ENCODE measurements at places on chromosomes 3 and 15.

DNA sequence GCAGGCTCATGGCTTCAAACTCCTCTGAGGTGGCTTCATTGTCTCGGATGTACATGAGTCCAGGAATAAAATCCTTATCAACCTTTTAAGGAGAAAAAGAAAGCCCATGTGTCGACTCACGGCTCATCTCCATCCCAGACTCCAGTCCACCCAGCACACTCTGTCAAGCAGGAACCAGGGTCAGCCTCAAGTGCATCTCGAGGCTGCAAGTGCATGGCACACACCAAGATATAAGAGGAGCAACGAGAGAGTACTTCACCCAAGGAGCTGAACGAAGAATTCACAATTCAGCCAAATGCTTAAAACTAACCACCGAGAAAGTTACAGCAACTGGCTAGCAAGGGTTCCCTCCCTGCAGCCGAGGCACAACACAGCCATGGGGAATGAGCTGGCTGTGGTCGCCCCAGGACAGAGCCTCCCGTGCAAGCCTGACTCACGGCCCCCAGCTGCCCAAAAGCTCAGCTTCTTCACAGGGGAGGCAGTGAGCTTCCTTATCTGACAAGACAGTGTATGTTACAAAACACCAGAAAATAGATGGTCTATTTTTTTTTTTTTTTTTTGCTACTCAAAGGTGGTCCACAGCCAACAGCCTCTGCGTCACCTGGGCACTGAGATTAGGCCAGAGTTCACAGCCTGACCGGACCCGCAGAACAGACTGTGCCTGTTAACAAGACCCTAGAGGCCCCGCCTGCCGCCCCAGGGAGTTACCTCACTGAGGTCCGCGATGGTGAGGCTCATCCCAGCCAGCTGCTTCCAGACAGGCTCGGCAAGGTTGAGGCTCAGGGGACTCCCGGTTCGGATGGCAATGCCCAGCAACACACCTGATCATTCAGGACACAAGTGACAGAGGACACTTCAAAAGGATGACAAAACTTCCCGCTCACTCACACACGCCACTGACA lies 15.9 kb upstream of the OCA2 start:
- no peak for DNase-seq

DNA sequence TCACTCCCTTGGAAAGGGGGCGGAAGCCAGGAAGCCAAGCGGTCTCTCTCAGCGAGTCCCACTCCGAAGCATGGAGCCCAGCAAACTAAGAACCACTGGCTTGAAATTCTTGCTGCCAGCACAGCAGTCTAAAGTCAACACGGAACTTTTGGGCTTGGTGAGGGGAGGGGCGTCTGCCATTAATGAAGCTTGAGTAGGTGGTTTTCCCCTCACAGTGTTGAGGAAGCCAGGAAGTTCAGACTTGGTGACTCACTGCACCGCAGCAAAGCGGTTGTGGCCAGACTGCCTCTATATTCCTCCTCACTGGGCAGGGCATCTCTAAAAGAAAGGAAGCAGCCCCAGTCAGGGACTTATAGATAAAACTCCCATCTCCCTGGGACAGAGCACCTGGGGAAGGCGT lies 665.4 kb upstream of the CBLB start:
- no peak for DNase-seq

DNA sequence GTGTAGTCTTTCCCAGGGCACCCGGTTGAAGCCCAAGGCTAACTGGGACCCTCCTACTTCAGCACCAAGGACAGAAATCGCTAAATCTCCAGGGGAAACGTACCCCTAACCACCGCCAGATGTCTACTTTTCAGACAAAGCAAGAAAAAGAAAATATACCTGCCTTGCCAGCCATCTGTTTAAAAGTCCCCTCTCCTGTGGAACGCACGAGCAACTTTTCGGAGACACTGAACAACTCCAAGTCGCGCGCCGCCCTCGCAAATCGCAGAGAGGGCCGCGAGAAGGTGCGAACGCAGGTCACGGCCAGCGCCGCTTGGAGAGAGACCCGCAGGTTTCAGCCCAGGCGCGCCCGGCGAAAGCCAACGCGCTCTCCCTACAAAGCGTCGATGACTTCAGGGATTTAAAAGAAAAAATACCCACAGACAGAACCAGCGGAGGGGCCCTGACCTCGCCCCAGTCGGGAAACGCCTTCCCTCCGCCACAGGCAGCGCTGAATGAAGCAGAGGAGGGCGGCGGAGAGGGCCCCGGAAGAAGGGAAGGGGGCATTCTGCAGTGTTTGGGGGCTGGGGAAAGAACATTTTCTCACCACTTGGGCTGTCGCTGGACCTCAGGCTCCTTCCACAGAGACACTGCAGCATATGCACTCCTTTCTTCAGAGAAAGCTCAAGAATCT lies 213.1 kb downstream of the FGF12 start:
- no peak for DNase-seq

DNA sequence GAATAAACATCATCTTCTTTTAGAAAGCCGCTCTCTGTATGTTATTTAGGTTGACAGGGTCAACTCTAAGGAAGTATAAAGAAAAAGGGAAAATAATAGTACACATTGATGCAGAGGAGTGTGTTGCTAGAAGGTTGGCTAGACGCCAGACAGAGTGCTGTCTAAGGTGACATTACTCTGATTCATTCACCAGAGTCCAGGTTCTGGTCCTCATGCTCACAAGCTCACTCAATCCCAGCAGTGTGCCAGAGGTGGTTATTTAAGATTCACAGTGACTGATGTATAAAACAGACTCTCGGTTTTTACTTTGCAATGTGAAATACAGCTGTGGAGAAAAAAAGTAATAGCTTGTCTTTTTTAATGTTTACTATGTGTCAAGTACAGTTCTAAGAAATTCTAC lies 1.7 kb downstream of the CFAP44 start:
- no peak for DNase-seq

DNA sequence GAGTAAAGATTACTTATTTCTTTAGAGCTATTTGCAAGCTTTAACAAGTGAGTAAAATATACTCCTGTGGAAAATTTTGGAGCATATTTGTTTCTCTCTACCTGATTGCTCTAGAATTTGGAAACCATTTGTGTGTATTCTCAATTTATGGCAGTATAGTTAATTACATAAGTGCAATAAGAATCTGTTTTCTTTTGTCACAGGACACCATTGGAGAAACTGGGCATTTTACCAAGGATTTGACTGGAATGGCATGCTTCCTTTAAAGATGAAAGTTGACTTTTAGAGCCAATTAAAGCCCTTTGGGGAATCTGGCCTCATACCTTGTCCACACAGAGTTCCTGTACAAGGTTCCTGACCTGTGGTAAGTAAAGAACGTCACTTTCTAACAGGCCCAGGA lies 38.4 kb downstream of the PAQR5 start:
- no peak for DNase-seq

GRCh38 chr3:177381070-177381469 lies 183.8 kb upstream of the TBL1XR1 start:
- no peak for DNase-seq

- no peak for DNase-seq
Measured at GRCh38 chr3:172376881-172377280, 71.4 kb downstream of the GHSR start.

GRCh38 chr3:61439122-61439458 lies 122.3 kb upstream of the PTPRG start:
- DNase-seq: no peak

- DNase-seq: no peak
Measured at GRCh38 chr15:25790000-25790660, 73.0 kb downstream of the ATP10A start.

DNA sequence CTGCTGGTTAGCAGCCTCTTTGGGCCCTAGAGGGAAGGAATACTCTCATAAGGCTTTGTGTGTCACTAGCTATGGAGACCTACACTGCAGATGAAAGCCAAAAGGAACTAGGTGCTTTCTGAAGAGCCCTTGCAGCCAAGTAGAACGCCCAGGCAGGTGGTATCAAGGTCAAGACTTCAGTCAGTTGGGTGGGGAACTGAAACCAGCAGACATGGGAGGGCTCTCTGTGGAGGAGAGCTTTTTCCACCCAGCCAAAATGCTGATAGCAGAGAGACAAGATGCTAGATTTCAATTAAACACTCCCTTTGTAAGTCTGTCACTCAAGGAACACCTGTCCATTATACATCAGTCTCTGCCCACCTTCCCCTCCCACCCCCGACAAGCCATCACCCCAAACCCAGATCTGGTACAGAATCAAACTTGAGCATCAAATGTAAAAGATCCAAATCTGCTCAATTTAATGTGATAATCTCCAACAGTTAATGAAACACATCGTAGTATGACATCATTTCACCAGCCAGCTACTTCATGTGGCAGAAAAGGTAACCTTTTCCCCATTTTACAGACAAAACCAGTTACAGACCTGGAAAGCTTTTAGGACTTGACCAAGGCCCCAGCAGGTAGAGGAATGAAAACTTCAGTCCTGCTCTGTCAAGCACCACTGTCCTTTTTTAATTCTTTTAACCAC lies 14.6 kb downstream of the MRPS25 start:
- no peak for DNase-seq

DNA sequence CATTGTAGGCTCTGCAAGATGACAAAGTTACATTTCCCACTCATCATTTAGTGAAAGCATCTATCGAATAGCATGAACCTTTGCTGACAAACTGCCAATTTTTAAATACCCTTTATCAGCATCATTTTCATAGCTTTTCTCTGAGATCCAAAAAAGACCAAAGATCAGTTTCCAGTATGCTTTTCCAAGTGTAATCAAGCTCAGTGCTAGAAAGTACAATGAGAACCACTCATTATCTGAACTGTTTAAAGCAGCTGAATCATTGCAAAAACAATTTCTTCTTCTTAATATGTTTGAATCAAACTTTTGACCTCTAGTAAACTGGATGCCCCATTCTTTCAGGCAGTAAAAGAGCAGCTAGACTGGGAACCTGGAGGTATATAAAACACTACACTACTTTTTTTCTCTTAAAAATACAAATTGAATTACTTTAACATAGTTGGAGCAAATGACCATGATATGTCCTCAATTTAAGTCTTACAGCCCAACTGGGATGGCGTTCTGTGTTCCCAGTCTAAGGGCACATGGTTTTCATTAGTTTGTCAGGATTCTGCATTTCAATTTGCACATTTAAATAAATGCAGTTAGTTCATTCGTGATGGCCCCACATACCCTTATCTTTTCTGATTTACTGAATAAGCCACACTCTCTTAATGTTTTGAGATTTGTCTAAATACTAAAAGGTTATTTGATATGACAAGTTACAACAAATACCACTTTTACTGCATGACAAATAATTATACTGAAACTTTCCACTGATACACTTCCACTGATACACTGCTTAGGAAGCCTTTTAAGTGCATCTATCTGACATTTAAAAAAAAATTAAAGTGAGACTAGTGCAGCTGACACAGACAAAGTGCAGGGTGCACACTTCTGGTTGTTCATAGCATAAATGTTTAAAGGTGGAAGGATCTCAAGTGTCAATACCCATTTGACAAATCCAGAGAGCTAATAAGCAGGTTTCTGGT lies 146.0 kb upstream of the FRMD4B start:
- no peak for DNase-seq
